Activated T-helper 1 cell treated with Interleukin-2 at 50 U/mL for 16 hours (primary cell): ENCODE measurements at places on chromosomes 12 and 14.

GRCh38 chr12:9694241-9694640, 24.7 kb downstream of the CLEC2D start:
- DNase-seq: no peak

DNA sequence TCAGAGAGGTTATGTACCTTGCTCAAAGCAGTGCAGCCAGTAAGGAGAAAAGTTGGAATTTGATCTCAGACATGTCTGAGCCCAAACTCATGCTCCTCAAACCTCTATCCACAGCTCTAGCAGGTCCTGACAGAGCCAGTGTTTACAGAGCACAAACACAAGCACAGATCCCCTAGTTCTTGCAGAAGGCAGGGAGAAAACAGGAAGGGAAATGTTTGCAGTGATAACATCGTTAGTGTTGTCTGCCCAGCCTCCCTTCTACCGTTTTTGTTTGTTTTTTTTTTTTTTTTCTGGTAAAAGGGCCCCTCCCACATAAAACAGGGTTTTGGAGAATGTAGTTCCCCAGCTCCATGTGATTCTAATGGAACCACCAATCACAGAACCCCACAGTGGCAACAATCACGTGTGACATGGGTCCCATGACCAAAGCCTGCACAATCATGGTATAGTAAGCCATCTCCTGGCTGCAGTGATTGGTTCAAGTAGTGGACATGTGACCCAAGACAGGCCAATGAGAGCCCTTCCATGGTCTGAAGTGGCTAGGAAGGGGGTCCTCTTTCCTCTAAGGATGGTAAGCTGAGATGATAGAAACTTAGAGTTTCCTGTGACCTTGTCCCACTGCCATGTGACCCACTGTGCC, 513.4 kb downstream of the MED13L start:
- DNase-seq: no peak

GRCh38 chr12:130689408-130690405, 26.4 kb downstream of the RIMBP2 start:
- no peak for DNase-seq

- DNase-seq: no peak
Observed at GRCh38 chr12:104763168-104763805, 194.8 kb downstream of the SLC41A2 start.

DNA sequence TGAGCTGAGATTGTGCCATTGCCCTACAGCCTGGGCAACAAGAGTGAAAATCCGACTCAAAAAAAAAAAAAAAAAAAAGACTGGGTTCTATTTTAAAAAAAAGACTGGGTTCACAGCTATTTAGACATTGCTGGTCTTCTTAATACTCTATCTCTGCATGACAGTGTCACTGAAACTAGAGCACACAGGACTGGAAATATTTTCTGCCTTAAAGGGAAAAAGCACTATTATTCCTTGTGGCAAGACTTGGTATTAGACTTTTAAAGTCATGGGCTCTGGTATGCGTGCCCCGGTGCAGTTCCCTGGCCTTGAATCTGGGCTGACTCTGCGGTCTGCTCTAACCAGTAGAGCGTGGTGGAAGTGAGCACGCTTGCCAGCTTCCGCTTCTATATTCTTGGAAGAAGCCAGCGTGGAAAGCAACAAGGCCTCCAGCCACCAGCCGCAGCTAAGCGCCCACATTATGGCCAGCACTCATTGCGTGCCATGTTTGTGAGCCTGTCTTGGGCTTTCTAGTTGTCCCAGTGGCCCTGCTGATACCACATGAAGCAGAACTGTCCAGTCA, 31.3 kb downstream of the PRKAB1 start:
- DNase-seq: no peak

GRCh38 chr12:104281636-104282035, 21.9 kb upstream of the EID3 start:
- DNase-seq: no peak

DNA sequence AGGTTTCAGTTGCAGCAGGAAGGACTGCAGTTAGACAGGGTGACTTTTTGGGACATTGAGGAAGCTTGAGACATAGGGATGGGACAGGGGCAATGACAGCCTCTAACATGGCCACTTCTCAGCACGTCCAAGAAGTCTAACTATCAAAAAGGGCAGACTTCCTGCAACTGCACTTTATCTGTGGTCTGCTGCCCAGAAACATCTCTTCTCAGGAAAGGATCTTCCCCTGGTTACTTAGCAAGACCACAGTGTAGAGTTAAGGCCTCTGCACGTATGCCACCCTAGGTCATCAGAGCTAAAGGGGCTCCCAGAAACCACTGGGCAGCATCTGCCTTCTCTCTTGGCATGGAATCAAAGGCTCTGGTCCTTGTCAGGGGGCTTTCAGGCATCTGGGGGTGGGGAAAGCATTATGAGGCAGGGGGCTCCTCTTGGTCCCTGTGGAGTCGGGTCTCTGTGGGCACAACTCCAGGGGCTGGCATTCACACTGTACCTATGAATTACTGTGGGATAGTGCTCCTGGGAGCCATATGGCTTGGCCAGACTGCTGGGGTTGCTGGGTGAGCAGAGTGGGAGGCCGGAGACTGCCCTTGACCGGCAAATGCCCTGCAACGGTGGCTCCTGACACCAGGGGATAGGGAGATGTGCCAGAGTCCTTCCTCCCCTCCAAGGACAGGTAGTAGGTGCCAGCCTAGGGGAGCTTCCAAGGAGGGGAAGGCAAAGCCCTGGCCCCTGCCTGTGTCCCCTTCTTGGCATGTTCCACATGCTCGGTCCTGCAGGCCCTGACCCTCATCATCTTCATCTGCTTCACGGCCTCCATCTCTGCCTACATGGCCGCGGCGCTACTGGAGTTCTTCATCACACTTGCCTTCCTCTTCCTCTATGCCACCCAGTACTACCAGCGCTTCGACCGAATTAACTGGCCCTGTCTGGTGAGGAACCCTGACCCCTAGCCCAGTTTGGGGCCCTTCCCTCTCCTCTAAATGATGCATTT, 1.0 kb downstream of the CMTM5 start:
- DNase-seq: no peak
